RCC 7860 (cell line): ENCODE measurements at places on chromosomes 7 and 10.

DNA sequence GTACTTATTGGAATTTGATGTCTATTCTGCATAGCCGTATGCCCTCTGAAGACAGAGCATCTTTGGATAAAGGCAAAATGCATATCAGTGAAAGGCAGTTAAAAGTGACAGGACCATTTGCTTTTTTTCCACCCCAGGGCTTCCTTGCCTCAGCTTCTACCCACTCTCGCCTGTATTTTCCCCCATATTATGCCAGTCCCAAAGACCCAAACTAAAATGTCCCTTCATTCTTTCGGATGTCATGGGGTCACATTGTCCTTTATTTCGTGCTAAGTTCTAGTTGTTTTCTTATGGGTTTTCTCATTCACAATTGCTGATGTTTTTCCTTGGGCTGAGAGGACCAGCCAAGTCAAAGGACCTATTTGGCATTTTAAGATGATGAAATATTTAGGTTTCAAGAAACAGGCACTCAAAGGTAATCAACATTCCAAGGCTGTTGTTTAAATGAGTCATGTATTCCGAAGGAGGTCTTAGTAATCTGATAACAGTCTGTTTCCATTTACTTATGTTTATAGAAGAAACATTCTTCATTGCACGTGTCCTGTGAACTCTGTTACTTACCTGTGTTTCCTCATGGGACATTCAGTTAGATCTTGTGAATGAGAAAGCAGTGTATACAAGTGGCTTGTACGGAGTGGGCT is 74.1 kb downstream of the DNAH11 start:
- DNase-seq = peak; percentile 62

GRCh38 chr10:132564249-132564605 is 26.6 kb downstream of the INPP5A start:
- DNase-seq = no peak

- DNase-seq = peak; percentile 75
These were observed 22.4 kb upstream of the SEMA3C start for GRCh38 chr7:80941208-80941758.

GRCh38 chr7:20331910-20332813 is 1.5 kb downstream of the ITGB8 start:
- no peak for DNase-seq

DNA sequence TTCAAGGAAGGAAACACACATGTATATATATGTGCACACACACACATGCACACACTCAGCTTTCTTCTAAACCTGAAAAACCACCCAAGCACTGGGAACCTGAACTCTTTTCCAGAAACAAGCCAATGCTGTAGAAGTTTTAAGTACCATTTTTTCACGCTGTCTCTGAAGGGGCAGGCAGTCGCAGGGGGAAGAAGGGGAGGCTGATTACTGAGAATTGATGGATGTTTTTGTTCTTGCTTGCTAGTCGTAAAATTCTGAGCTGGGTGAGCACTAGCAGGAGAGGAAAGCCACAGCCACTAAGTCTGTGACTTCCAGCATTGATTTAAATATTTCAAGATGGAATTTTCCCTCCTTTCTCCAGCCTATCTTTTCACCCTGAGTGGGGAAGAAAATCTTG is 391.8 kb downstream of the CALN1 start:
- DNase-seq = no peak

GRCh38 chr10:17368708-17369272 is 85.6 kb downstream of the ST8SIA6 start:
- no peak for DNase-seq

GRCh38 chr10:122014652-122015248 is 25.8 kb downstream of the TACC2 start:
- DNase-seq = no peak

DNA sequence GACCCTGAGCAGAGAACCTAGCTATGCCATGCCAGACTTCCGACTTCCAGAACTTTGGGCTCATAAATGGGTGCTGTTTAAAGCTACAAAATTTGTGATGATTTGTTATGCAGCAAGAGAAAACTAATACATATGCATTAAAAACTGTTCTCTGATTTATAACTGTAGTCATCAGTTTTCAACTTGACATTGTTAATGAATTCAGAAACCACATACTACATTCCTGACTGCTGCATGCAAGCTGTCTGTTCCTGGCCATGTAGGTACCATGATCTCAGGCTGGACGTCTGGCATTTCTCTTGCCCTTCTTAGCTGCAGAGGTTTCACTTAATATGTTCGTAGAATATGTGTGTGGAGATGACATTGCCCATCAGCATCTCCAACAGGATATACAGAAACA is 28.4 kb downstream of the MKX start:
- no peak for DNase-seq

DNA sequence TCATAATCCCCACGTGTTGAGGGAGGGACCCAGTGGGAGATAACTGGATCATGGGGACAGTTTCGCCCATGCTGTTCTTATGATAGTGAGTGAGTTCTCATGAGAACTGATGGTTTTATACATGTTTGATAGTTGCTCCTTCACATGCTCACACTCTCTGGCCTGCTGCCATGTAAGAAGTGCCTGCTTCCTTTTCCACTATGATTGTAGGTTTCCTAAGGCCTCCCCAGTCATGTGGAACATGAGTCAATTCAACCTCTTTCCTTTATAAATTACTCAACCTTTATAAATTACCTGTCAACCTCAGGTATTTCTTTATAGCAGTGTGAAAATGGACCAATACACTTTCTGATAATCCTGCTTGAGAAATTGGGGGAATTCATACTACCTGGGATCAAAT is 80.2 kb downstream of the ZNF37A start:
- DNase-seq = no peak

DNA sequence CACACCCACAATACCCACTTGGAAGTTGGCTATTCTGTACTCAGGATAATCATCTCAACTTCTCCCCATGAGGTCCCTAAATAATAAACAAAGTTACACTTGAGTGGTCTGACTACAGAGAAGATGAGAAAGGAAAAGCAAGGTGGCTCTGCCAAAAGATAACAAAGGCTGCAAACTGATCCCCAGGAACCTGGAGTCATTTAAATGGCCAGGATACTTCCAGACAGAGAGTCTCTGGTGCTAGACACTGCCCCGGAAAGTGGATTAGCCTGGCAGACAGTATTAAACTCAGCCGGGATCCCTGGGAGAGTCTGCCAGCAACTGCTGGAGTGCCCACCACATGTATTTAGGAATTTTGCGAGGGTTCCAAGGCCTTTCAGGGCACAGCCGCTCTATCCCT is 93.7 kb downstream of the DGKI start:
- no peak for DNase-seq

DNA sequence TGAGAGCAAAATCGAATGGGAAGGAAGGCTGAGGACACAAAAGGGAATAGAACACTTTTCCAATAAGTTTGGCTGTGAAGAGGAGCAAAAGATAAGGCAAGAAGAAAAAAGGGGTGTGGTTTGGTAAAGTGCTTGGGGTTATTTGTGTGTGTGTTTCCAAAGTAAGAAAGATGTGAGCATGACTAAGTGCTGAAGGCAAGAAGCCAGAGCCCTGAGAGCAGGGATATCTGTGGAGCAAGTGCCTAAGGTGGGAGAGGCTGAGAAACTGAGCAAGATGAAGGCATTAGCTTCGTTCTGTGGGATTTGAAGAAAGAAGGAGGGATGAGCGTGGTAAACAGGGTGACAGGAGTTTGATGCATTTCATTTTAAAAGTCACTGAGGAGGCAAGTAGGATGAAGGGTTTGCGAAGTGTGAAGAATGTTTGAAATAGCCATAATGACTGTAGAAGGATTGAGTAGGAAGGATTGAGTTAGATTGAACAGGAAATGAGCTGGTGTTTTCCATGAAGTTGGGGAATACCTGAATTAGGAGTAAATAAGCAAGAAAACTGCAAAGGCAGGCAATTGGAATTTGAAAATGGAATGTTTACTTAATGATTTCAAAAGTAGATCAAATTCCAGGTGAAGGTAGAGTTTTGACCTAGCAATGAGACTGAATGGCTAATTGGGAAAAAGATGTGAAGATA is 19.9 kb upstream of the SP4 start:
- no peak for DNase-seq

DNA sequence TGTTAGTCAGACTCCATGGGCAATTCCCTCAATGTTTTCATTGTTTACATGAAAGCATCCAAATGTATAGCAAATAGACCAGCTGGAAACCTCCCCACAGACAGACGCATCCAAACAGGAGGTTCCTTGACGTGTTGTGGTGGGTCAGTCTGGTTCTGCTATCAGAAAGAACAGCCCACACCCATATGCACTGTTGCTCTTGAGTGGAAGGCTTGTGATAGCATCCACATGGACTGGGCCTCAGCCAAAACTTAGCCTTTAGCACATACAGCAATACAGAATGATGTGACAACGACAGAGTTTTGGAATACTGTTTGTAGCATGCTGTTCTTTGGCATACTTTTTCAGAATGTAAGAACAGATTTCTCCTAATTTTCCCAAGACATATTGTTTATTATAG is 299.2 kb upstream of the ETV1 start:
- no peak for DNase-seq

DNA sequence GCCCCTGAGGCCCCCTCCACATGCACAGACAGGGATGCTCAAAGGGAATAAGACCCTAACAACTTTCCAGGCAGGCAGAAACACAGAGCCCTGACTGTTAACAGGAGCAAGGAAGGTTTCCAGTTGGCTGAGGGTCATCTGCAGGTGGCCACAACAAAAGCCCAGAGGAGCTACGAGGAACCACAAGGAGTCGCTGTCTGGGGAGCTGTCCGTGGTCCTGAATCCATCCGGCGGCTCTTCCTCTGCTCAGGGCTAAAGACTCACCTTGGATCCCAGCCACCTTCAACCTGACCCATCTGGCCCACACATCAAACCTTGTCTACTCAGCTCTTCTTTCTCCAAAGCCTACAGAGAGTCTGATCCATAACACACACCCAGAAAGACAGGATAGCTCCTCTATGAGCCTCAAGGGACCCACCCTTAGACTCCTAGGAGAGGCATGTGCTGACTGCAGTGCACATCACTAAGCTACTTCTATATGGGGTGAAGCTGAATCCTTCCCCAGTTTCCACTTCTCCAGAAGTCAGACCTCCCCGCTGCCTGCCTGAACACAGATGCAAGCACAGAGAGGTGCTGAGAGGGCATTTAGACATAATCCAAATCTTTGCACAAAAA is 104.0 kb downstream of the SLIT1 start:
- peak; percentile 25 for DNase-seq
